SJSA1 (cell line): ENCODE measurements at places on chromosomes 11 and 22.

DNA sequence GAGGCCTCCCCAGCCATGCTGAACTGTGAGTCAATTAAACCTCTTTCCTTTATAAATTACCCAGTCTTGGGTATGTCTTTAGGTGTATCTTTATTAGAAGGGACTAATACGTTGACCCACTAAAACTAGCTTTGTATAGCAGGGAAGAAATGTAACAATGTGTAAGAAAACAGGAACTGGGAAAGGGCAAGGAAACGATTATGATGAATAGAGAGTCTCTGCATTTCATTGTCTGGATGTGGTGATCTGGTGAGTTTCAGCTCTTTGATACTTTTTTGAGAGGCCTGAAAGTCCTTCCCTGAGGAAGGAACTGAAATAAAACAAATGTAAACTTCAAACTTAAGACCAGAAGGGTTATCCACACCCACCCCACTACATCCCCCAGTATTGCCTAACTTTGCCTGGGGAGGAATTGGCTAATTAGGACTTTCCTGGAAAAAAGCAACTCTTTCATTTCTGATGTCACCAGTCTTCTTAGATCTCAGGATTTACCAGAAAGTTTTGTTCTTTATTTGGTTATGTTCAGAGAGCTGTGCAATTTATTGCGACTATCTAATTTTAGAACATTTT is 119.0 kb downstream of the LDLRAD3 start:
- DNase-seq: no peak

DNA sequence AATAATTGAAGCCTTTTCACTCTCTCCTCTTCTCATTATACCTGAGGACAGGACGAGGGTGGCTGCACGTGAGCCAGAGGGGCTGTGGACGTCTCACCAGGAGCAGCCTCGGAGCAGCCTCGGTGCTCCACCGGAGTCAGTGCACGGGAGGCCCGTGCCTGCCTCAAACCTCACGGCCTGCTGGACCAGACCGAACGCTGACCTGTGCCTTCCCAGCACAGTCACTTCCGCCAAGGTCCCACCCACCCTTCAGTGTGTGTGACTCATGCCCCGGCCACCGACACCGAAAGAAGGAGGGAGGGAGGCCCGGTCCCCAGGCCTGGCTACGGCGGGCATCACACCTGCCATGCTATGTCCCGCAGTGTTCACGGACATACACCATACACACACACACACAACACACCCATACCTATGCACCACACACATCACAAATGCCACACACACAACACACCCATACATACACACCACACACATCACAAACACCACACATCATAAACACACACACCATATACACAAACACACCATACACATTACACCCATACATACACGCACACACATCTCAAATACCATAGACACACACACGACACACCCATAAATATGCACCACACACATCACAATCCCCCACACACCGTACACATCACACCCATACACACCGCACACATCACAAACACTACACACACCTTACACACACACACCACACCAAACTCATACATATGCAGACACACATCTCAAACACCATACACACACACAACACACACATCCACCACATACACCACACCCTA is 1506.5 kb downstream of the TBC1D22A start:
- DNase-seq: peak; percentile 65

GRCh38 chr11:27914080-27914479 is 193.9 kb downstream of the KIF18A start:
- DNase-seq: no peak

DNA sequence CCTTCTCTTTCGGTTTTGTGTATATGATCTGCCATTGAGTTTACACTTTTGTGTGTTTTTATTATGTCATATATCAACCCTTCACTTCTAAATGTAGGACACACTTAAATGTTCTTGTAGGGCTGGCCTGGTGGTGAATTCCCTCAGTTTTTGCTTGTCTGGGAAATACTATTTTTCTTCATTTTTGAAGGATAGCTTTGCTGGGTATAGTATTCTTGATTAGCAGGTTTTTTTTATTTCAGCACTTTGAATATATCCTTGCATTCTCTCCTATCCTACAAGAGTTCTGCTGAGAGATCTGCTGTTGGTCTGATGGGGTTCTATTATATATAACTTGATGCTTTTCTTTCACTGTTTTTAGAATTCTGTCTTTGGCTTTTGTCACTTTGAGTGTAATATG is 79.1 kb downstream of the TECTA start:
- no peak for DNase-seq

- DNase-seq: no peak
Observed at GRCh38 chr11:70432065-70432464, 33.7 kb downstream of the CTTN start.

- no peak for DNase-seq
Observed at GRCh38 chr11:76955459-76956114, 78.6 kb upstream of the B3GNT6 start.

DNA sequence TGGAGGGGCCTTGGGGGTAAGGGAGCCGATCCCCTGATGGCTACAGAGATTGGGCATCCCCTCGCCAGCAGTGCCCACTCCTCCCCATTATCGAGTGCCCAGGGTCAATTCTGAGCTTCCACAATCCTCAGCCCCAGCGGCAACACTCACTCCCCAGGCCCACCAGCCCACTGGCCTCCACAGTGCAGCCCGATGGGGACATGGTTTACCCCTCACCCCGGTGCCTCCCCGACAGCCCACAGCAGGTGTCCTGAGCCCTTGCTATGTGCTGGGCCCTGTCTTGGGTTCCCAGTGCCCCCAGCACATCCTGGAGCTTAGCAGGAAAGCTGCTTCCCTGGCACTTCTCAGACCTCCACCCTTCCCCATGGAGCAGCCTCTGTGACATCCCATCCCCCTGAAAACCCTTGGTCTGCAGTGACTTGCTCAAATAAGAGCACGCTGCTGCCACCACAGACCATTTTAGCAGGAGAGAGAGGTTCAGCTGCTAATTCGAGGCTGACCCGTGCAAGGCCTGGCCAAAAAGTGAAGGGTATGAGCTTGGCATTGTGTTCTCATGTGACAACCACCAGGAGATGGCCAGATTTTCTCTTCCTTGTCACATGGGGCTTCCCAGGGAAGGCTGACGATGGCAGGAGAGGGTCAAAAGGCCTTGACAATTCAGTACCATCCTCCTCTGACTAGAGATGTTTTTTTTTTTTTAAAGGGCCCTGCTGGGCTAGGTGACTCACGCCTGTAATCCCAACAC is 23.6 kb downstream of the KCNJ4 start:
- DNase-seq: no peak

DNA sequence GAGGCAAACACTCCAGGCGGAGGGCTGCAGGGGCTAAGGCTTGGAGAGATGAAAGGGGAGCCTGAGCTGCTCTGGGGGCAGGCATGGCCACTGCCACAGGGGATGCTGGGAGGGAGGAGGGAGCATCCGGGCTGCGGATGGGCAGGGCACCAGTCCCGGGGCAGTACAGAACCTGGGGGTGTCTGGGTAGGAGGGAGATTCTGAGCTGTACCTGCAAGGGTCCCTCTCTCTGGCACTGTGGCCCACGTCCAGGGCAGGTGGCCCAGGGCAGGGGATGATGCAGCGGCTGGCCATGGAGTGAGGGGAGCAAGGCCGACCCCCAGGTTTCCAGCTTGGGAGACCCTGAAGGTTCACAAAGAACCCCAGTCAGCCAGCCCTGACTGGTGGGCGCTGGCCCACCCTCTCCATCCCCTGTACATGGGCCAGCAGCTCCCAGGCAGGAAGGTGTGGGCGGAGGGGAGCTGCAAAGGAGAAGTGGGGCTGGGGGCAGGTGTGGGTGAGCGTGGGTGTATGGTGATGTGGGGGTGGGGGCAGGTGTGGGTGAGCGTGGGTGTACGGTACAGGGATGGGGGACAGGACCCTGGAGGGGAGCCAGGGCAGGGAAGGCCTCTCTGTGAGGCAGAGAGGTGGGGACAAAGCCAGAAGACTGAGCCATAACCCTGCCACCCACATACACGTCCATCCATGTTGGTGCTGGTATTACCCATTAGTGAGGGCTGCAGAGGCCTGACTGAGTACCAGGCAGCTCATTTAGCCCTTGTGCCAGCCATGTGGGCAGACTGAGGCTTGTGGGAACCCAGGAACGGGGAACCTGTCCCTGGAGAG is 2.2 kb upstream of the TNFRSF13C start:
- no peak for DNase-seq

DNA sequence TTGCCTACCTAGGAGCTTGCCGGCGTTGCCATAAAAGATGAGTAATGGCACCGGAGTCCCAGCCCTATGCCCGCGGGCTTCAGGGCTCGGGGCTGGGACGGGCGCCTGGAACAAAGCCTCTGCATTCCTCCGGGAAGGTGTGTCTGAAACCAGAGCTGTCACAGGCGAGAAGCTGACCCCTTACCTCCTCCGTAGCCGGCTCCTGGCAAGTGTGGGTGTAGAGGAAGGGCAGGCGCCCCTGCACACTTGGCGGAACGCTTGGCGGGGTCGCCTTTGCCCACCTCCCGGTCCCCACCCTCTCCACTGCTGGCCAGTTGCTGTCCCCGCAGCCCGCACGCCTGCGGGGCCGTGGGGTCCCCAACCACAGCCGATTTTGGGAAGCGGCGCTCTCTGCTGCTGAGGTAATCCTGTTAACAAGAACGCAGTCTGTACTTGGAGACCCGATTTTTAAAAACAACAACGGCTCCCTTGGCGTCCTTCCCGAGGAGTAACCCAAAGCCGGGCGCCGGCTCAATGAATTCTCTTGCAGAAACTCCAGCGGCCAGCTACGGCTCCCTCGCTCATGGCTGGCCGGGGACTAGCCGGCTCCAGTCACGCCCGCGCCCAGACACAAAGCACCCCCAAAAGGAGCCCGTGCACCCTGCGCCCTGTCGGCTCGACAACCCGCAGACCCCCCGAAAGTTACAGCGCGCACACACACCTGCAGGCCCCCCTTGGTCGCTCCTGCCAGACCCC is 89.2 kb downstream of the PLEKHA7 start:
- no peak for DNase-seq

- DNase-seq: no peak
Observed at GRCh38 chr11:28476864-28477263, 368.7 kb downstream of the METTL15 start.

DNA sequence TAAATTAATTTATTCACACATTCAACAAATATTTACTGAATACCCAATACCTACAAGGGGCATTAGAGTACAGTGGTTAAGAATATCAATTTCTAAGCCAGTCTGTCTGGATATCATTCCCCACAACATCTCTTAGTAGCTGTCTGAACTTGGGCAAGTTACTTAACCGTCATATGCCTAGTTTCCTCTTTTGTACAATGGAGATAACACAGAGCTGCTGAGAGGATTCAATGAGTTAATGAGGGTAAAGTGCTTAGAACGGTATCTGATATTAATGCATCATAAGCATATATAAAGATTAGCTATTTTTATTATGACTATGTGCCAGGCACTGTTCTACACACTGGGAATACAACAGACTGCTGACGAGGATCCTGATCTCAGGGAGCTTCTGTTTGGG is 116.4 kb downstream of the APOL5 start:
- no peak for DNase-seq

GRCh38 chr22:17120711-17121232 is 388 bp downstream of the TMEM121B start:
- DNase-seq: no peak

DNA sequence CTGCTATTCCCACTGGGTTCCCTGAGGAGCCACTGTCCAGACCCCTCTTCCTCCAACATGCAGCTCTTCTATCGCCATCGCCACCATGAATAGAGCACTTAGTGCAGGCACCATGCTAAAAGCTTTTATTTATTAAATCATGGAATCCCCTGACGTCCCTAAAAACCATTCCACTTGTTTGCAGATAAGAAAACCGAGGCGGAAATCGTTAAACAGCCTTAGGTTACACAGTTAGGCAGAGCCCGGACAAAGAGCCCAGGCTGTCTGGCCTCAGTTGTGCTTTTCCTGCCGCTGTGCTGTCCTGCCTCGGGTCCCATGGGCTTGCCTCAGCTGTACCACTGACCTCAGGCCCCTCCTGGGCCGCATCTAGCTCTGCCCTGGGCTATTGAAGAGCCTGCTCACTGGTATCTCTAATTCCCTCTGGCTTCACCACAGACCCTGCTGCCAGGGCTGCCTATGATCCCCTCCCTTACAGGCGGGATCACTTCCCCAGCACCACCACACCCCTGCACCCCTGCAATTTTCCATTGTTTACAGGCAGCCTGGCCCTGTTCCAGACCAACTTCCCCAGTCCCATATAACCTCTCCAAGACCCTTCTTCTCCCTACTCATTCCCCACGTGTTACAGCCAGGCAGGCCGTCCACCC is 13.0 kb upstream of the TUB start:
- DNase-seq: no peak

DNA sequence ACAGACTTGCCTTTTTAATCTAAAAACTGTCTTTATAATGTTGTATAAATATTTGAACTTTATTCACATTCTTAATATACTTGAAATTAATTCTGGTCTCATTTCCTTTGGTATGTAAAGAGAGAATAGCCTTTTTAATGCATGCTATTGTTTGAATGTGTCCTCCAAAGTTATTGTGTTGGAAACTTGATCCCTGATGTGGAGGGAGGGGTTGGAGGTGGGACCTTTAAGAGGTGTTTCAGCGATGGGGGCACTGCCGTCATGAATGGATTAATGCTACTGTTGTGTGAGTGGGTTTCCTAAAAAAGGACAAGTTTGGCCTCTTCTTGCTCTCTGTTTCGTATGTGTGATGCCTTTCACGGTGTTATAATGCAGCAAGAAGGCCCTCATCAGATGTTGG is 131.7 kb downstream of the DDX10 start:
- no peak for DNase-seq

- DNase-seq: no peak
Observed at GRCh38 chr11:34523053-34523452, 9.5 kb upstream of the ELF5 start.

DNA sequence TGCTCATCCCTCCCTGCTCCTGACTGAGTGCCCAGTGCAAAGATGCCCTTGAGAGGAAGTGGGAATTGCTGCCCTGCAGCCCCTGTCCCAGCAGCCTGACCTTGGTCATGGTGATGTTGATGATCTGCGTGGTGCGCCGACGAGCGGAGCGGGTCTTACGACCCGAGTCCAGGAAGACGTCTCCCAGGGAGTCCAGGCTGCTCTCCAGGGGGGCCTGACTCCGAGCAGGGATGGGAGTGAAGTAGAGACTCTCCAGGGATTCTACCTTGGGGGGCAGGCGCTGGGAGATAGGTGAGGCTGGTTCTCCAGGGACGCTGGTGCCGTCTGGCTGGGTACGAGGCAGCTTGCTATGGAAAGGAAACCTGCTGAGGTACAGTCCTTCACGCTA is 8.4 kb downstream of the IL18BP start:
- no peak for DNase-seq

- DNase-seq: no peak
Observed at GRCh38 chr11:27470826-27471588, 1.6 kb downstream of the LGR4 start.

- no peak for DNase-seq
Observed at GRCh38 chr11:9851366-9851765, 187.5 kb downstream of the SWAP70 start.
